ENCODE measurements at places on chromosomes 2 and 18.

DNA sequence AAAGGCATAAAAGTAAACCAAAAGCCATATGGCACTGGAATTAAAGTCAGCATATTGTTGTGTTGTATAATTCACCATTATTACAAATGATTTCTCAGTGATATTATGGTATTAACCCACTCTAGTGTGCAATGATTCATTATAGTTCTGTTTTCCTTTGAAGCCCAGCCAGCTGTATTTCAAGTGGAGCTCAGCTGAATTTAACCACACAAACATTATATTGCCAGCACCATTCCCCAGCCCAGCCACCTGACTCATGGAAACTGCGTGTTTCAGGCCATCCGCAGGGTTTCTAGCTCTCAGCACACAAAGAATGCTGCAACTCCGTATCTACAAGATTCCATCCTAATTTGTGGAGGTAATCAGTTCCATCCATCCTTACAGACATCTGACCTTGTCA is 166.8 kb upstream of the CHAC2 start:
- peak; percentile 42 for DNase-seq

DNA sequence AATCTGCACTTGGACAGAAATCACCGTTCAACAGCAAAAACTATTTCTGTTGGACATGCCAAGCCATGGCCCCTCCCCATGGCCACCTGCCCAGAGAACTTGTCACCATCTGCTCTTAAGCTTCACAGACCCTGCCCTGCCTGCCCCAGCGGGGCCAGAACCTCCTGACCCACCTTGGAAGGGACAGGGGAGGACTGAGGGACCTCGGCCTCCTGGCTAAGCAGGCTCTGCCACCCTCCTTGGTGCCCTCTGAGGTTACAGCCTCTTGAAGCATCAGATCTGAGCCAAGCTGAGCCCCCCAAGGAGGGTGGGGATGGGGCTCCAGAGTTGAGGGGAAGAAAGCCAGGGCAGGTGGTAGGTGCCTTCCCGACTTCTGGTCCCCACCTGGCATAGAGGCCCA is 6.5 kb downstream of the TEX261 start:
- DNase-seq = no peak

DNA sequence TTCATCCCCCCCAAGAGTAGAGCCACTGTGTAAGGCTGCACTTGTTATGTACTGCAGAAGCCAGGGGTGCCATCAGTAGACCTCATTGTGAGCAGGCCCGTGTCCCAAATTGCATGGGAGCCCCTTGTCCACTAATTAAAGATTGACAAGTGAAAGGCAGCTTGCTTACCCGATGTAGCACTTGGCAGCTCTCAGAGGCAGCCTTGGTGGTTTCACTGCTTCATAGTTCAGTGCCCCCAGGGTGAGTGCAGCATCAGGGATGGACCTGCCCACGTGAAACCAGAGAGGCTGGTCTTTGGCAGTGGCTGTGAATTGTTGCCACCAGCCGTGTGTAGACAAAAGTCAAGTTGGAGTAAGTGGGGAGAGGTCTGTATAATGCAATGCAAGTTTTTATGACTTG is 13.3 kb downstream of the TUBB6 start:
- DNase-seq = no peak

DNA sequence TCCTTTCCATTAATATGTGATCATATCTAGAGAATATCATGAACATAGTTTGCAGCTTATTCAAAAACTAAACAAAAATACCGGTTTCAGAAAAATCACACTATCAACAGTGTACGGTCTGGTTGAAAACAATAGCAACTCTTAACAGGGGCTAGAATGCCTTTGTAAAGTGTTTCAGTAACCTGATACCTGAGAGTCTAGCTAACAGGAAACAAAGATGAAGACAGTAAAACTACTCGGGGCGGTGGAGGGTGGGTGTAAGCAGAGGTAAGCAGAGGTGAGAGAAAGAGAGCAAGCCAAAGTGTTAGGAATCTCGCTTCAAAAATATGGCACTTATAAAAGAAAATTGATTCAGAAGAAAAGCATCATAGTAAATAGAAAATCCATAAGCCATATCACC is 109.0 kb upstream of the RGPD4 start:
- no peak for DNase-seq

DNA sequence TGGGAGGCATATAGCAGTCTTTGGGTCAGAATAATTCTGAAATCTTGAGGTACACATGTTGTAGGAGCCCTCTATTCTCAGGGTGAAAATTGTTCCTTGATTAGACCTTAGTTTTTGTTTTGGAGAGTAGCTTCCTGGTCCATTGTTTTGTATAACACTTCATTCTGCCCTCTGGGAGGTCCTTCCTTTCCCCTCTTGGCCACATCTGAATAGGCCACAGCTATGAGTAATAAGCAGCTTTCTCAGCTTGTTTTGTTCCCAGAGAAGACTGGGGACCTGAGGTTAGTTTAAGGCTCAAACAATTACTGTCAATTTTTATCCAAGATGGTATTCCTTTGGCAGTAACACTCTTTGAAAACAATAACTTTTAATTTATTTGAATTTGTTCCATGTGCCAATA is 72.6 kb upstream of the NOL4 start:
- no peak for DNase-seq

DNA sequence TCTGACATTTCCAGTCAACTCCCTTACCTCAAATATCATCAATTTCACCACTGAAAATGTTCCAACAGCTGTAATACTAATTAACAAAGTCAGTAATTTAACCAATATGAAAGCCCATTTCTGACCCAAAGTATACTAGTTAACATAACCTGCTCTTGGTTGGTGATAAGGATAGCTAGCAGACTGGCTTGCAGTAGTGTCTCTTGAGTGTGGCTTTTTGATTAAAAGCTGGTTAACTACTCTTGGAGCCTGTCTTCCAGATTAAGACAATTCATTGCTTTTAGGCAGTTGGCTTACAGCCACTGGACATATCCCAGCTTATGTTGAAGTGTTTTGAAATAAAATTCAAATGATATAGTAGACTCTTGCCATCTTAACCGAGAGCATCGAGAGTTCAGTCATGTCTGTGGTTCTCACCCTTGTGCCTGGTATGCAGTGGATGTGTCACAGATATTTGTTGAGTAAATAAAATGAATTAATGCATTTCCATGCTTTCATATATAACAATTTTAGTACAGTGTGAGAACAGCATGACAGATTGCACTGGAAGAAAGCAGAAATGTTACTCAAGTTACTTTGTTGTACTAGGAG is 158.1 kb downstream of the TANC1 start:
- peak; percentile 46 for DNase-seq

DNA sequence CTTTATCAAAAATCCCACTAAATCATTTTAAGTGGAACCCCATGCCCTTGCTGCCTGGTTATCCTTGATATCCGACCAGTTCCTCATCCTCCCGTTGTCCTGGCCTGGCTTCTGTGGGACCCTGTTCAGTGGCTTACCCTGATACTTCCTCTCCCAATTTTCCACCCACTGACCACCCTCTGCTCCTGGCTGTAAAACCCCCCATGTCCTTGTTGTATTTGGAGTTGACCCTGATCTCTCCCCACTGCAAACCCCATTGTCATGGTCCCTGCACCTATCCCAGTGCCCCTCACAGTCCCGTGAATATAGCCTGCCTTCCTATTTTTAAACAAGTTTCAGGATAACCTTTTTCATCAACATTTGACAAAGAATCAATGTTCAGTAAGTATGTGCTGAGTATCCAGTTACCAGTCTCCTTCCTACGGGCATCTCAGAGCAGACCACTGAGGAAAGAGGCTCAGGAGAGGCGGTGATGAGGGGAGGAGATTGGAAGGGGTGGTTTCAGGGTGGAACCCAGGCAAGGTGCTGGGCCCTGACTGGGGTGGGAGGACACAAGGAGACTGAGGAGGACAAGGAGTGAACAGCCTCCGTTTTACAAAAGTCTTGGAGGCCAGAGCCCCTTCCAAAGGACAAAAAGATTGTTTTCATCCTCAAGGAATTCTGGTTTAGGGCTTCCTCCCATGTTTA is 131.8 kb downstream of the PXDN start:
- no peak for DNase-seq

DNA sequence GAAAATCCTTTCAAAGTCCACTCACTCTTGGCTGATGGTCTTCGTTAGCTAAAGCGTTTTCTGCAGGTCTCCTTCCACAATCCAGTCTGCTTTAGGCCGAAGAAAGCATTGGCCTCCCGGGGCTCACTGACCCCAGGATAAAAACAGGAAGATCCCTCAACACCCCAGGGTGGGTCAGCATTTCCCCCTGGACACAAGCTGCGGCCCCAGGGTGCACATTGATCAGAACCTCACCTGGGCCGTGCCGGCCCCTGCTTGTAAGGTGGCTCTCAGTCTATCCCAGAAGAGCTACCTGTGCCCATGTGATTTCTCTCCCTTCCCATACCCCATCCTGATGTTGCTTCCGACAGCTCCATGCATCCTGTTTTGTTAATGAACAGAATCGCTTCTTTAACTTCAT is 113.0 kb upstream of the TPO start:
- DNase-seq = no peak

DNA sequence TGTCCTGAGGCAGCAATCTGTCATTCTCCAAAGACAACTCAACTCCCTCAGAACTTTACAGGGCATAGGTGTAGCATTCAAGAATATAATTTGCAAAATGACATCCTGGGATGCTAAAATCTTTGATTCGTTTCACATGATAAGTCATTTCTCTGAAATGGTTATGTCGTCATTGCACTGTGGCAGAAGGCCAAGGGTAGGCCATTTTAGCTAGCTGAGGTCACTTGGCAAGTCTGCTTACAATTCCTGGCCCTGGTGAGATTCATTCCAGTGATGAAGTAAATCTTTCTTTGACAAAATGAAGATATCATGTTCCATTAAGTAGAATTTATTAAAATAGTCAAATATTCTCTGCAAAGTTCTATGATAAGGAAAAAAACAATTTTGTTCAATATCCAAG is 1410.3 kb upstream of the LRRTM1 start:
- DNase-seq = peak; percentile 24

GRCh38 chr2:225471482-225471881 is 72.0 kb downstream of the NYAP2 start:
- no peak for DNase-seq

DNA sequence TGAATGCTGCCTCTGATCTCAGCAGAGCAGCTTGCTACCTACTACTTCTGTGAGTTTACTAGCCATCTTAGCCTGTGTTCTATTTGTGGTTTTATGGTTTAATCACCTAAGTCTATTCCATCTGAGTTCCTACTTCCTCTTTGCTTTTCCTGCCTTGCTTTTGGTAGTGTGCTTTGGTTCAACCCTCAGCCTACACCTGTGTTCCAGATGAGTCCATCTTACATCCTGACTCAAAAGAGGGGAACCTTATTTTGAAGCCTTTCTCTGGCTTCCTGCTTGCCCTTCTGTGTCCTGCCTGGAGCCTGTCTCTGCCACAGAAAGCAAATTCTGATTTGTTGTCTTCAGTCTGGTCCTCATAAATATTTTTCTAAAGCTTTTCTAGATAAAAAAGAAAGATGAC is 530.3 kb upstream of the MEX3C start:
- no peak for DNase-seq

GRCh38 chr2:197705912-197706838 is 1.0 kb downstream of the MARS2 start:
- DNase-seq = peak; percentile 69

DNA sequence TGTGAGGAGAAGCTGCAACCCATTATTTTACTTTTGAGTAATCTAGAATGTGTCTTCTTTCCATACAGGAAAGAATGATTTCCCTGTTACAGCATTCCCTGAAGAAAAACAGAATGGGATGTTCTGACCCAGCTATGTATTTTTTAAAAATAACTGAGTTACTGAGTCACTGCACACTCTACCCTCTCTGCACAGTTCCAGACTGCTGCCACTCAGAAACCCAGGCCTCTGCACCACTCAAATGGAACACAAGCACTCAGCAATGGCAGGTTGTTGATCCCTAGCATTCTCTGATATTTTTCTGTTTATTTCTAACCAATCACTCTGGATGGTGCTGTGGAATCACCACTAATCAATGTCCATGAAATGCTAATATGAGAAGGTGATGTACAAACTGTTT is 1300.0 kb upstream of the FAM98A start:
- DNase-seq = no peak

DNA sequence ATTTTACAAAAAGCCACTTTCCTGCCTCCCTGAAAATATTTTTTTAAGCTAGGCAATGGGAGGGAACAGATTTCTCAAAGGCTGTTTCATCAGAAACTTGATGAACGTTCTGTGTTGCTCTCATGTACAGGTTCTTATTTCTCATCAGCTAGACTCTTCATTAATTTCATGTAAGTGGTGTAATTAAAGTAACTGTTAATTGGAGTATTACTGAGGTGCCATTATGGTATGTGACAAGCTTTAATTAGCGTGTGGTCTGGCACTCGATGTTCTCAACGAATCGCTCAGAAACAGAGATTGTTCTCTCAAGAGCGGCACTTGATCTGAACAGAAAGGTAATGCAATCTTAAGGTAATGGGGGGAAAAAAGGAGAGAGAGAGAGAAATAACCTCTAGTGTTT is 81.9 kb upstream of the MYCN start:
- DNase-seq = no peak

DNA sequence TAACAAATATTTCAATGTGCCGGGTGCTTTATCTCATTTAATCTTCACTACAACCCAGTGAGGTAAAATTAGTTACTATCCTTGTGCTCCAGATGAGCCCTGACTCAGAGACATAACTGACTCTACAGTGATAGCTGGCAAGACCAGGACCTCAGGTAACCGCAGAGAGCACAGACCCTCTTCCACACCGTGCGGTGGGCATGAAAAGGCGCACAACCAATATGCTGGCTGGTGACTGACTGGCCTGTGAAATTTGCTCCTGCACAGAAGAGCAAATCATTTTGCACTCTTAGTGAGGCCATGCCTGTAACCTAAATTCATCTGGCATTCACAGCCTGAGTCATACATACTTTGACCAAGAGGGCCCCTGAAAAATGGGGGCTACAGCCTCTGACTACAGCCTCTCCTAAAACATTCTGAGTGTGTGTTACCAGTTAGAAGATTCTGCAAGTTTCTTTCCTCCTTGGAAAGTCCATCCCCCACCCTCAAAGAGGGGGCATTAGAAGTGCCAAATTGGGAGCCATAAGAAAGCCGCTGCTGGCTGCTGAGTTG is 22.4 kb upstream of the MSGN1 start:
- peak; percentile 7 for DNase-seq

DNA sequence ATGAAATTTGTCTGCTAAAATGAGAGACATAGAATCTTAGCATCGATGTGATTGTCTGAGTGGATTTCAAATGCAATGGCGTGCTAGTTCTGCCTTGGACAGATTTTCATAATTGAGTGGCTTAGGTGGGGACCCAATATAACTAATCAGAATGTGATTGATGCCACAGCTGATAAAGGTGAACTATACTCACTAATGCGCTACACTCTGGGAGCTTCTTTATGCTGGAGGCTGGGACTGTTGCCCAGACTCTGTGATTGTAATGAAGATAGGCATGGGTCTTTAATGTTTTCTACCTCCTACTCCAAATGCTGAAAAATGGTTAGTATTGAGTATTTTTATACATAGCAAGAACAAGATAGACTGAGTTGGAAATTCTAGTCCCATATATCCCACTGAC is 339.5 kb upstream of the SLC39A10 start:
- no peak for DNase-seq

- DNase-seq = no peak
Observed at GRCh38 chr2:217914878-217915277, 87.9 kb downstream of the TNS1 start.

Measured in ELR (cell line).